ENCODE measurements at places on chromosomes 3 and 15.

- ATAC-seq = peak; percentile 70
Observed at GRCh38 chr15:87609474-87609873, 647.1 kb downstream of the NTRK3 start.

GRCh38 chr3:184248454-184249411, at the start of gene ALG3:
TSS of gene ALG3 (minus strand) at chr3:184248962. CDS start at chr3:184248940, 22 bp downstream.
- ATAC-seq = peak; percentile 68

DNA sequence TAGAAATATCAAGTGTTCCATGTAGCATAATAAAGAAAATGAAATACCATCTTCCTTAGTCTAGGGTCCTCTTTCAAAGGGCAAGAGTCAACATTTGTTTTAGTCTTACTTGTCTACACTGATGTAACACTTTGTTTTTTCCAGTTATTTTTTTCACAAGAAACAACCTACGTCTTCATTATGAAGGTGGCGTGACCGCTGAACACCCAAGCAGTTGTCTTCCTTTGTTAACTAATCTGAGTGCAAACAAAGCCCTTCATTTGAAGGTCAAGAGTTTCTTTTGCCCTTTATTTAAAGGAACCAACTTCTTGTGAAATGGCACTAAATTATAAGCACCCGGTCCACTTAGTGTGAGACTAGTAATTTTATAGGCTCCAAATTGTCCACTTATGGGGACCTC, 73.2 kb downstream of the CD47 start:
- no peak for ATAC-seq

DNA sequence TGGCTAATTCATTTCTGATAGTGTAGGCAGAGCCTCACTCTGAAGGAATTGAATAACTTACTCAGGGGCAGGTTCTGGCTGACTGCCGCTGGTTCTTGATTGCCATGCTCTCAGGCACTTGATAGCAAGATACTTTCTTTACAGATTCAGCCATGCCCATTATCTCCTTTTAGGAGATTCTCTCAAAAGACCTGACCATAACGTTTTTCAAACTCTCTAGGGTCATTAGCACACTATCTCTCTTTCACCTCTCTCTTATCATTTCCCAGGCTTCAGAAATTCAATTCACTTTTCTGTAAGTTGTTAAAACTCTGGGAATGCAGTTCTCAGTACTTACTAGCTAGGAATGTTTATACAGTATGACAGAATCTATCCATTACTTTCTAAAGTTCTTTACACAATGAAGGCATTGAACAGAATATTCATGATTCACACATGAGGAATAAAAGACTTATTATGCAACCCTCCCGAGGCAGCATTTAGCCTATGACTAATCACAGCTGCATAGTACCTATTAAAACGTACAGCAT, 850.3 kb upstream of the CADM2 start:
- peak; percentile 51 for ATAC-seq

- ATAC-seq = no peak
Observed at GRCh38 chr15:68733666-68734065, 87.0 kb downstream of the ANP32A start.

DNA sequence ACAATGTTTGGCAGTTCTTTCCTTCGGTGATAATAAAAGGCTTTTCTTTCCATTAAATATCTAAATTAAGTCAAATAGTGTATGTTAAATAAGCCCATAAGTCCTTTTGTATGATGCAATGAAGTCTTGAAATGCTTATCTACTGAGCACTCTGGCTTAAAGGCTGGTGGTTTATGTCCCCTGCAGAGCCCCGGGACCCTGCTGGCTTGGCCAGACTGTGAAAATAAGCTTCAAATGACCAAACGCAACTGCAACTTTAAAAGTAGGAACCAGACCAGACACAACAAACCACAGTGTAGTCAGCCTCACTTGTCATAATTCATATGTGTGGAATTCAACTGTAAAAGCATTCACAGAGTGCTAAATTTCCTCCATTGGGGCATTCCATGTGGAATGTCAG, 72.5 kb downstream of the FOXP1 start:
- ATAC-seq = peak; percentile 80

GRCh38 chr15:60353245-60353920, 44.4 kb downstream of the ANXA2 start:
- peak; percentile 21 for ATAC-seq

DNA sequence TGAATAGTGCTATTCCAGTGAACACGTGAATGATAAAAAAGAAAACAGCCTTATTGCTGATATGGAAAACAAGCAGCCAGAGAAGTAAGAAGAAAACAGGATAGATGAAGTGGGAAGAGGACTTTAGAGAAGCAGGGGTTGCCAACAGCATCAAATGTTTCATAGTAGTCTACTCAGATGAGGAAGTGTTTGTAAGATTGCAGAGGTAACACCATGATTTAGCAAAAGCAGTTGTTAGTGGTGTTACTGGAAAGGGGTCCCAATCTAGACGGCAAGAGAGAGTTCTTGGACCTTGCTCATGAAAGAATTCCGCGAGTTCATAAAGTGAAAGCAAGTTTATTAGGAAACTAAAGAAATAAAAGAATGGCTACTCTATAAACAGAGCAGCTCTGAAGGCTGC, 108.8 kb upstream of the MCTP2 start:
- no peak for ATAC-seq

DNA sequence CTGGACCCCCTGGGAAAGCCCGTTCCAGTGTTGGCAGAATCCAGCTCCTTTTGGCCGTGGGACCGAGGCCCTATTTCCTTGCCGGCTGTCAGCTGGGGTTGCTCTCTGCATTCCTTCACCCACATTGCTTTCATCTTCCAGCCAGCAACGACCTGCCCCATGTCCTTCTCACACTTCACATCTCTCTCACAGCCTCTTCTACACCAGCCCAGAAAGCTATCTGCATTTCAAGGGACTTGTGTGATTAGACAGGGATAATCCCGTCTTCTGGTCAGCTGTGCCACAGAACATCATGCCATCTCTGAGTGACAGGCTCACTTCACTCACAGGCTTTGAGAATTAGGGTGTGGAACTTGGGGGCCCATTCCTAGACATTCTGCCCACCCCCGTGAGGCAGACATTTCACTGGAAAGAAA, 16.4 kb downstream of the EFCC1 start:
- ATAC-seq = no peak

DNA sequence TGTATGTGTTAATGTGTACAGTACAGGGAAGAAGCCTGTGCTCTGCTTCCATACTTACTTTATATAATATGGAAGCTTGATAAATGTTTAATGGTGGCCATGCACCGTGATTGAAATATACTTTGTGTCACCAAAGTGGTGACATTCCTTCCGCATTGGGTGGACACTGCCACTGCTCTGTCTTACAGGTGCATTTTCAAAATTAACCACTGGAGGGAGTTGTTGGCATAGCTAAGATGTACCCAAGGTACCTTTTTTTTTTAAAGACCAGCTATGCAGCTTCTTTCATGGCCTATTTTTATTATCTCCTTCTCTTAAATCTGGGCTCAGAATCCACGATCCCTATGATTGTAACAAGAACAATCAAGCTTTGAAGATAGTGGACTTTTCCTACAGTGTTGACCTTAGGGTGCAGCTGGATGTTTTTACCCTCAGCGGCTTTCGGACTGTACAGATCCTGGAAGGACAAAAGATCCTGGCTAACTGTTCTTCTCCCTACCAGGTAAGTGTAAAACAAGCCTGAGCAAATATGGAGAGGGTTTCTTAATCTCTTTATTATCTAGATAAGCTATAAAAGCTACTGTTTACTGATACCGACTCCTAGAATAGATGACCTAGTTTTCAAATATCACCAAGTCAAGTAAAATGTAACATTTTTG, 21.6 kb upstream of the PAK6 start:
- peak; percentile 90 for ATAC-seq

DNA sequence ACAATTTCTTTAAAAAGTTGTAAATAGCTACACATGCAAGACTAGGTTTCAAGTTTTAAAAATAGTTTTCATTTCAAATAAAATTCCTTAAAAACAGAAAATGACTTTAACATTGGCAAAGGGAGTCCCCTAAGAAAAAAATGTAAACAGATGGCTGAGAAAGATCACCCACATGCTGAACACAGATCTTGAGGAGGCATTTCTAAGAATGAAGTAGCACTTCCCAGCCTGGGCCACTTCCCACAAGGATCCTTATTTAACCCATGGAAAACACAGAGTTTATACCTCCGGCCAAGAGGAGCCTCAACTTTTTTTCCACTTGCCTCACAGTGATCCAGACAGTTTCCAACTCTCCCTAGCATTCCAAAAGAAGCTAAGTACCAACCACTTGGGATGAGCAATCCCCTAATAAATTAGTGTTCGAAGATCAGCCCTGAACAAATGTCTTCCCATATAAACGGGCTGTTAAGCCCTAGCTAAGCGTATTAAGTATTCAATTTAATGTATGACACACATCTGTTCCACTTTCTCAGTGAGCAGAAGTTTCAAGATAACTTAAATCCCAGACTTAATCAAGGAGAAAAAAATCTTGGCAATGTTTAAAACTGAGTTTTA, 61.4 kb downstream of the GADL1 start:
- ATAC-seq = no peak

DNA sequence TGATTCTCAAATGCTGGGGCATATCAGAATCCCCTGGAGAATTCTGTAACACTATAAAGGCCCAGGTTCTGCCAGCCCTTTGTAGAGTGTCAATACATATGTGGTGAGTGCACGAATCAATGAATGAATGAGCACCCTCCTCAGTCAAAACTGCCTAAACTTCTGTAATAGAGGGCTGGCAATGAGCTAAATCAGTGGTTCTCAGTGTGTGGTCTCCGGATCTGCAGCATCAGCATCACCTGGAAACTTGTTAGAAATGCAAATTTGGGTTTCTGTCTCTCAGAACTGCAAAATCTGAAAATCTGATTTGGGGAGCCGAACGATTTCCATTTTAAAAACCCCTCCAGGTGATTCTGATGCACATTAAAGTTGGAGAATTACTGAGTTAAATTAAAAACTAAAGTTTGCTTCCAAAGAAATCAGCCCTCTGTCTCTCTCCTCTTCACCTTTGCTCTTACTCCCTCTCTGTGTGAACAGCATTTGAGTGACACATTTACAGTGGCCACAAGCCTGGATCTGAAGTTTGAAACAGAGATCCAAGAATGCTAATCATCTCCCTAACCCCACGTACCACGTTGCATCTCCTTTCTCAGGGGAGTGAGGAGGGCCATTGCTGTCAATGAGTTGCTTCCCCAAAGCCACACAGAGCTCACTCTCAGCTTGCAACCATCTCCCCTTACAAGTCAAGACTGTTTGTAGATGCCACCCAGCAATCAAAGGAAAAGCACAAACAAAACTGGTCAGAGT, 109.5 kb downstream of the STAC start:
- no peak for ATAC-seq

- ATAC-seq = no peak
Observed at GRCh38 chr3:183688874-183689273, 8.7 kb upstream of the YEATS2 start.

DNA sequence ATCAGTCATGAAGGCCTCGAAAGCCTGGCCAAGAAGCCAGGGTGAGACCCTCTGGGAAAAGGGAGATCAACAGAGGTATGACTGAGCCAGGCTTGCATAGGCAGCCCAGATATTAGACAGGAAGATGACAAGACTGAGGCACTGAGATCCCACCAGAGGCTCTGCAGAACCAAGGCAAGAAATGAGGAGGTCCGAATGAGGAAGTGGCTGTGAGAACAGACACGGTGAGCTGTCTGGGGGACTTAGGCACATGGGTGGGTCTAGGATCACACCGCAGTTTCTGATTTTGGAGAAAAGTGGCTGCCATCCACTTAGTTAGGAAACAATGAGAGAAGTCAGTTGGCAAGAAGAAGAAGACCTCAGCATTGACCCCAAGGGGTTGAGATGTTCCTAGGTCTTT, 31.5 kb upstream of the PRSS50 start:
- ATAC-seq = no peak

- no peak for ATAC-seq
Observed at GRCh38 chr15:85059734-85060133, 78.1 kb downstream of the PDE8A start.

- peak; percentile 1 for ATAC-seq
Observed at GRCh38 chr3:47283591-47284364, 1.0 kb downstream of the KLHL18 start.

DNA sequence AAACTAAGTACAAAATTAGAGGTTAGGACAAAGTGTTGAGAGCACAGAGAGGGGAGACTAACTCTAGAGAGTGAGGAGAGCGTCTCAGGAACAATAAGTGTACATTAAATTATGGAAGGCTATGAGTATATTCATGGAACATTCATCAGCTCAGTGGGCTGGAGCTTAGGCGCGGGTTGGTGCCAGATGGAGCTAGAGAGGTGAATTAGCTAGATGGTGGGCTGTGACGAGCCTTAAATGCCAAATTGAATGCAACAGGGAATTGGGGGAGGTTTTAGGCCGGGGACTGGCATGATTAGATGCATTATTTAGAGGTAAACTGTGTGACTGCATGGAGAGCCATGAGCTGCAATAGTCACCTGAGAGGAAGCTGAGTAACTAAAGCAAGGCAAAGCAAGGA, 97.1 kb downstream of the TMEM108 start:
- ATAC-seq = no peak

- peak; percentile 77 for ATAC-seq
Observed at GRCh38 chr3:11288021-11288491, 15.9 kb downstream of the ATG7 start.

DNA sequence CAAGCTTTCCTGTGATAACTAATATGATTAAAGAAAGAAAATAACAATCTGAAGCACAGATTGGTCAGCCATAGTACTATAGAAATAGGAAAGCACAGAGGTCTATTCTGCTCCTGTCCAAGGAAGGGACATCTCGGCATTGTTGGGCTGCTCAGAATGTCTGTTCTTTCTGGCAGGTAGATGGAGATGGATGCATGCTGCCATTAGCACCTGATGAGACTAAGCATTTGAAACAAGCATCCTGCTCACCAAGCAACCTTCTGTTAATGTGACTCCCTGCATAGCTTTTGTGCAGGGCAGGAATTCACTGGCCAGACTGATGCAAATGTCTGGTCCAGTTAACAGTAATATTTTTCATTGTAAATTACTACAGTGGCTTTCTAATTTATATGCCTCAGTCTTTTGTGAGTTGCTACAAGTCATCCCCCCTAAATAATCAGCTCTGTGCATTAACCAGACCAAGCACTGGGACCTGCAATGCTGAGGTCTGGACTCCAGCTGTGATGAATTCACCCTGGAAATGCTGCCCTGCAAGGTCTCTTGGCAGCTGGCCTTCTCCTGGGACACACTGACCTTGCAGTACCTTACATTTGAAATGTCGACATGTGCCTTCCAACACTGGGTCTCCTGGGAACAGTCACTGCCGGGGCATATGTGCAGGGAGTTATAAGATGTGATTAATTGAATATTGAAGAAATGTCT, 1123.7 kb downstream of the IGSF11 start:
- peak; percentile 83 for ATAC-seq

GRCh38 chr3:150433347-150433746, 25.2 kb downstream of the TSC22D2 start:
- no peak for ATAC-seq
